Liver (tissue), 10 donors: ENCODE measurements at places on chromosomes 11 and 22.

DNA sequence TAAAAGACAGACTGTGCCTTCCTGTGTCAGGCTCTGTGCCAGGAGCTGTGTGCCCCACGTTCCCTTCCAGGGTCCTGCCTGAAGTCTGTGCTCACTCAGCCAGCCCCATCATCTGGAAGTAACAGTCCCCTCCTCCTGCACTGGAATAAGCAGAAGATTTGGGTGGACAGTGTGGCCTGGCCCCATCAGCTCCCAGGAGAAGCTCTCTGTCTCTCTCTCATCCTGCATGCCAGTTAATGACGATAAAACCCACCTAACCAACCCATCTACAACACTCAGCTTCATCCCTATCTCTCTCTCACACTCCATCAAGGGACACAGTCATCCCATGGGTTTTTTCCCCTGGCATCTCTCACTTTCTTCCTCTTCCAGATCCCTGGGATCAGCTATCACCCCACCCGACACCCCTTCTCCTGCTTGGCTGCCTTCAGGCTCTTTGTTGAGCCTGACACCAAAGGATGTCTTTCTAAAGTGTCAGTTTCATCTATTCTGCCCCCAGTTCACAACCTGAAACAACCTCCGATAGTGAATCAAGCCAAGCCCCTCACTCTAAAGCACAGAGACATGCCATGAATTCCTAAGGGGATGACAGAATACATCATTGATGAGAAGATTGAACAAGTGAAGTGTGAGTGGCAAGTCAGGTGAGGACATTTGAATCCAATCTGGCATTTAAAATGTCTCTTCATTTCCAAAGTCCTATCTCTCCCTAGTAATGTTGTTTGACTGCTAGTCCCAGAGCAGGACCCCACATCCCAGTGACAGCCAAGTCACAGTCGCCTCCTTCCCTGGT, 91.4 kb upstream of the TOP3B start:
- H3K36me3 ChIP-seq = no peaks in the 10 kb centered on the region
- H3K27me3 ChIP-seq = no peaks in the 10 kb centered on the region
- no peak overlapping the region for H3K4me3 ChIP-seq

- no peak overlapping the region for H3K4me3 ChIP-seq
- no peaks in the 10 kb centered on the region for H3K4me1 ChIP-seq
- no peaks in the 10 kb centered on the region for H3K36me3 ChIP-seq
- DNase-seq = no peak
- no peak overlapping the region for H3K27ac ChIP-seq
Observed at GRCh38 chr11:71335371-71335770, 83.0 kb upstream of the SHANK2 start.

- peak; percentile 58 for DNase-seq
- H3K27me3 ChIP-seq = no peaks in the 10 kb centered on the region
- H3K27ac ChIP-seq = peak overlapping the region; percentile 88
- peaks cover 14% of the 10 kb centered on the region for H3K36me3 ChIP-seq
- peak overlapping the region; percentile 40 for H3K4me3 ChIP-seq
Observed at GRCh38 chr11:9575260-9576240, 2.1 kb downstream of the WEE1 start.

GRCh38 chr11:106304274-106304673, 226.8 kb downstream of the AASDHPPT start:
- no peak overlapping the region for H3K4me3 ChIP-seq
- no peaks in the 10 kb centered on the region for H3K4me1 ChIP-seq
- H3K36me3 ChIP-seq = no peaks in the 10 kb centered on the region
- H3K27me3 ChIP-seq = no peaks in the 10 kb centered on the region

GRCh38 chr11:95500466-95500865, 269.5 kb upstream of the SESN3 start:
- no peak overlapping the region for H3K4me3 ChIP-seq
- H3K4me1 ChIP-seq = no peaks in the 10 kb centered on the region
- H3K27ac ChIP-seq = no peak overlapping the region
- no peak for DNase-seq
- H3K27me3 ChIP-seq = no peaks in the 10 kb centered on the region

- H3K4me3 ChIP-seq = peak overlapping the region; percentile 91
- H3K27ac ChIP-seq = peak overlapping the region; percentile 95
- H3K27me3 ChIP-seq = no peaks in the 10 kb centered on the region
- H3K4me1 ChIP-seq = peaks cover 2% of the 10 kb centered on the region
- DNase-seq = peak; percentile 52
Observed at GRCh38 chr11:35662061-35662648, 420 bp upstream of the TRIM44 start.

- no peak overlapping the region for H3K27ac ChIP-seq
- no peak overlapping the region for H3K4me3 ChIP-seq
- no peaks in the 10 kb centered on the region for H3K36me3 ChIP-seq
- H3K27me3 ChIP-seq = no peaks in the 10 kb centered on the region
- H3K4me1 ChIP-seq = no peaks in the 10 kb centered on the region
Observed at GRCh38 chr22:43127166-43127908, 15.9 kb downstream of the MCAT start.

DNA sequence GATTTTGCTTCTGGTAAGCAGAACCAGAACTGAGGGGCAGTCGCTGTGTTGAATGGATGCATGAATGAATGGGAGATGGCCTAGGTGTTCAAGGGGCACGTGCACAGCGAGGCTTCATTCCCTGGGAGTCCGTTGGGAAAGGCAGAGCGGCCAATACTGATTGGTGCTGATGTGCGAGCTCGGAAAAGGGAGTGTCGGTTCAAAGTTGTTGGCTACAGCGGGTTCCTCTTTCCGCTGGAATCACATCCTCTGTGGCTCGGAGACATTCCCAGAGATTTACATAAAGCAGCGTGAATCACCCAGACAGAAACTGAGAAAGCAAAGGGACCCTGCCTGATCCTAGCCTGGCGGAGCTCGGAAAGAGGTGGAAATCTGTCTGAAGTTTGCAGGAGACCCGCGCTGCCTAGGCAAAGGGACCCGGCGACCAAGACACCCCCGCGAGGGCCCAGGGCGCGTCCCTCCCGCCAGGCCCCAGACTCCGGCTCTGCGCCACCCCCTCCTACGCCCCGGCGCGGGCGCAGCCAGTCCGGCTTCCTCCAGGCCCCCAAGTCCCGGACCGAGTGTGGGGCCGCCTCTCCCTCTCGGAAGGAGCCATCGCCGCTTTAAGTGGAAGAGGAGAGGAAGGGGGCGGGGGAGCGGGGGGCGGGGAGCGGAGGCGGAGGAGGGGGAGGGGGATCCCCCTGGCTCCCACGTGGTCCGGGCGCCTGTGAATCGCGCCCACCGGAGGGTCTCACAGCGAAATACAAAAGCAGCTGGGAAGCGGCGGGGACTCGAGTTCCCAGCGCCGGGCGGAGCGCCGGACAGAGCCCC, at the start of gene FJX1:
Gene FJX1, plus strand, starts transcription at position 774 of the 810 bp plus-strand sequence. CDS start 177 bp downstream, outside the sequence.
- H3K4me1 ChIP-seq = peaks cover 11% of the 10 kb centered on the region
- peak within 1 kb of the TSS; percentile 42 for H3K4me3 ChIP-seq
- DNase-seq = peak; percentile 37
- peak within 1 kb of the TSS; percentile 86 for H3K27ac ChIP-seq
- no peaks in the 10 kb centered on the region for H3K36me3 ChIP-seq

- H3K4me3 ChIP-seq = no peak overlapping the region
- no peak overlapping the region for H3K27ac ChIP-seq
- DNase-seq = no peak
- H3K27me3 ChIP-seq = no peaks in the 10 kb centered on the region
- peaks cover 4% of the 10 kb centered on the region for H3K4me1 ChIP-seq
Observed at GRCh38 chr11:58596621-58597020, 17.8 kb downstream of the ZFP91 start.

GRCh38 chr11:69939551-69940245, 120.5 kb upstream of the FGF3 start:
- H3K4me1 ChIP-seq = no peaks in the 10 kb centered on the region
- no peak for DNase-seq
- peak overlapping the region; percentile 61 for H3K27ac ChIP-seq
- no peak overlapping the region for H3K4me3 ChIP-seq
- H3K36me3 ChIP-seq = no peaks in the 10 kb centered on the region

DNA sequence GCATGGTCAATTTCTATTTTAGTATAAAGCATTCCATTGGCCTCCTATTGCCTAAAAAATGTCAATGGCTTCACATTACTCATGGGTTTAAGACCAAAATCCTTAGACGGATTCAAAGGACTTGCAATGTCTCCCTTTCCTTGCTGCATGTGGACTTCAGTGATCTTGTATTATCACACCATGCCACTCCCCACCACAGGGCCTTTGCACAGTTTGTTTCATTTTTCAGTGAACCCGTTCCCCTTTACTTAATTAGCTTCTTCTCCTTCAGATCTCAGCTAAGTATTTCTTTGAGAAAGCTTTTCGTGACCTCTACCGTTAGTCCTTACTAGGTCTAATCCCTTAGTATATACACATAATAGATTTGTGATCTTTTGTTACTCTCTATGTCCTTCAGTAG, 269.7 kb downstream of the FAM76B start:
- no peaks in the 10 kb centered on the region for H3K4me1 ChIP-seq
- DNase-seq = no peak
- H3K36me3 ChIP-seq = no peaks in the 10 kb centered on the region
- H3K27ac ChIP-seq = no peak overlapping the region
- H3K27me3 ChIP-seq = no peaks in the 10 kb centered on the region

DNA sequence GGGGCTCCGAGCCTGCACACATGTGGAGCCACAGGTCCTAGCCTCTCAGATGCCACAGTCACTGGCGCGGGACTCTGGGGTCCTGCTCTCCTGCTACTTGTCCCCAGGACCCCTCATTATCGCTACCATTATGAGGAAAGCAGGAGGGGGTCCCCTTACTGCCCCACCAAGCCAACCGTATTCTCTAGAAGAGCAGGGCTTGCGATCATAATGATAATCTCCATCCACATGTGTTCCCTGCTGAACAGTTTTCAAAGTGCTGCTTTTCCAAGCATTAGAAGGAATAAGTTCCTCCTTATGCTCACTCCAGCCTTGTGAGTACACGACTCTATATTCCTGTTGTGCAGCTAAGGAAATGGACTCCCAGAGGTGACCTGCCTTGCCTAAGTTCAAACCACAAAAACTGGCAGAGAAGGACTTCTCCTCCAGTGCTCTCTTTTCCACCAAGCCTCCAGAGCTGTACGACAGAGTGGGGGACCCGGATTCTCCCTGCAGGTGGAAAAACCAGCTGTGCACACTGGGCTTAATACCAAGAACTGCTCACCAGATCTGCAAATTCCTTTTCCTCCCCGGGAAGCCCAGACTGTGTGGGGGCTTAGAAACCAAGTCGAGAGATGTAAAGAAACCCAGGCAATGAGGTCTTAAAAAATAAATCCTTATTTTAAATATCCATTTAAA, 92.8 kb upstream of the DRD2 start:
- DNase-seq = no peak
- no peaks in the 10 kb centered on the region for H3K27me3 ChIP-seq
- H3K4me1 ChIP-seq = no peaks in the 10 kb centered on the region

DNA sequence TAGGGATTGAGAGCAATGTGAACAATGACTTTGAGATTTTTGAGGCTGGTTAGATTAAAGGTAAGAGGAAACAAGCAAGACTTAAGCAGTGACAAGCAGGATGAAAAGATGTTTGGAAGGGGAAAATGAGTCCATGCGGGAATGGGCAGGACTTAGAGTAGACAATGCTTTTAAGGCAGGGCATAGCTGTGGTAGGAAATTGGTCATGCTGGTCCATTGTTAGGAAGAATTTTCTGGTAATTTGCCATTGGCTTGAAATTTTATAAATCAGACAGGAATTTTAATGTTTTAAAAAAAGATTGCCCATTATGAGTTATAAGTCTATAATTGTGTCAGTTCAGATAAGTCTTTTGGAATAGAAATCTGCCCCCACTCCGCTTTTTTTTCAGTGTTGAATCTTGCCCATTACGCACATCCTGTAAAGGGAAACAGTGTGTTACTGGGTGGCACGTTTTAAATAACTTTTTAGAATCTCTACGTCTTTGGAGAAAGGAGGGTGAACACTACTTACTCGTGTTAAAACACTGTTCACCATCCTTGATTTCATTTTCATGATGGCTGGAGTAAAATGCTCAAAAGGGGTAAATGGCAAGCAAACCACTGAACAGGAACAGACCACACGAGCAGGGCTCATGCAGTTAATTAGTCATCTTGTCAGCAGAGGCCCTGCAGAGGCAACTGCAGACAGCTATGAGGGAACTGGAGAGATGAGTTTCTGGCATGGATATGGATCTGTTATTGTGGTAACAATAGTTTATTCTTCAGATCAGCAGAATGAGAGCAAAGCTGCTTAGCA, 25.0 kb downstream of the SWAP70 start:
- H3K27me3 ChIP-seq = no peaks in the 10 kb centered on the region
- peaks cover 2% of the 10 kb centered on the region for H3K4me1 ChIP-seq
- H3K4me3 ChIP-seq = no peak overlapping the region
- DNase-seq = no peak

GRCh38 chr11:102608699-102609098, 16.4 kb downstream of the MMP20 start:
- H3K4me1 ChIP-seq = no peaks in the 10 kb centered on the region
- DNase-seq = no peak
- H3K27ac ChIP-seq = no peak overlapping the region
- H3K36me3 ChIP-seq = no peaks in the 10 kb centered on the region
- H3K27me3 ChIP-seq = no peaks in the 10 kb centered on the region

GRCh38 chr11:75918331-75918730, 103.3 kb downstream of the UVRAG start:
- H3K4me1 ChIP-seq = no peaks in the 10 kb centered on the region
- DNase-seq = no peak
